ENCODE measurements at places on chromosomes 1 and 21.

GRCh38 chr1:3586986-3587759 lies 24.1 kb downstream of the MEGF6 start:
- no peak for DNase-seq

- DNase-seq = peak; percentile 82
These were observed 9.8 kb downstream of the COL8A2 start for GRCh38 chr1:36115200-36115669.

DNA sequence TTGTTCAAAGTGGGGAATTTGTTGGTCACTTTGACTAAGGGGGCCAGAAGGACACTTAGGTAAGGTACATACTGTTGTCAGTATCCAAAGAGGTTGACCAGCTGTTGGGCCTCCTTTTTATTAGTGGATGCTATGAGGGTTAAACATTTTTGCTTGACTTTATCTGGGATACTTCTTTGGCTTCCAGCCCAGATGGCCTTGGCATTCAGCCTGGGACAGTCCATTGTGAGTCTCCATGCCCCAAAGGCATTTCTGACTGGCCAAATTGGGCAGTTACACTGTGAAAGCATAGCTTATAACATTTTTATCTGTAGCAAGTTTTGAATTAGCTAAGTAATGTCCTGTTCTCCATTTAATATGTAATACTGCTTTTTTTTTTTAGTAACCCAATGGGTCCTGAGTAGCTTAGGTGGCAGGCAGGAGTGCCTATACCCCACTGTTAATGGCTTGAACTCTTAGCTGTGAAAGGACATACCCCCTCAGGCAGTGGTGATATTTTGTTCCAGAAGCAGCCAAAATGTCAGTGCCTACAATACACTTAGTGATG lies 35.4 kb upstream of the CD1D start:
- DNase-seq = peak; percentile 92

- no peak for DNase-seq
These were observed 298.7 kb downstream of the TM2D1 start for GRCh38 chr1:61426254-61426653.

DNA sequence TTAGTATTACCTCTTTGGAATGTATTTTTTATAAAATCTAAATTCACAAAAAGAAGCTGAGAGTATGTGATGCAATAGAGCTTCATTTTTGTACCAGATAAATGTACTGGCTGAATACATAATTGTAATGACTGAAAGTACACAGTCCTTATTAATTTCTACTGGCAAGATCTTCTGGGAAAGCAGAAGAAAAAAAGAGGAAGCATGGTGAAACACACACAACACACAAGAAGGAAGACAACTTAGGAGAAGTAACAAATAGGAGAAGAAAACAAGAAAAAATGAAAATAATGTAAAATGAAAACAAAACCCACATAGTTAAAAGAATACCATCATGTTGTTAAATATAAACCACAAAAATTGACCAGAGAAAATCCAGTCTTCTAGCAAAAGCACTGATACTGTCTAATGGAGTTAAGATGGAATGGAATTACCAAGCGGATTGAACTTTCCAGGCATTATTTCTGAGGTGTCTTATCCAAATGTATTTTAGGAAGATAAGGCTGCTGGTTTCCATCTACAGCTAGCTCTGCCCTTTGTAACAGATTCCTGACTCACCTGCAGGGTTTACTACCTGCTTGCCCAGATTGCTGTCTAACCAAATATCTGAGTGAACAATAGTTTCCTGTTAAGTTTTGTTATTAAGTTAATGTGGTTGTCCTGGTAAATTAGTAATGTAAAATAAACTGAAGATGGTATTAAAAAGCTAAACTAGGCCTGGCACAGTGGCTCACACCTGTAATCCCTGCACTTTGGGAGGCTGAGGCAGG lies 4.5 kb upstream of the COP1 start:
- DNase-seq = no peak

- DNase-seq = no peak
These were observed 46.0 kb upstream of the CNTN2 start for GRCh38 chr1:204996981-204997380.

- DNase-seq = peak; percentile 88
These were observed 103.3 kb downstream of the CYYR1 start for GRCh38 chr21:26469789-26470188.

- no peak for DNase-seq
These were observed 5.8 kb downstream of the PCNX2 start for GRCh38 chr1:233289676-233290075.

DNA sequence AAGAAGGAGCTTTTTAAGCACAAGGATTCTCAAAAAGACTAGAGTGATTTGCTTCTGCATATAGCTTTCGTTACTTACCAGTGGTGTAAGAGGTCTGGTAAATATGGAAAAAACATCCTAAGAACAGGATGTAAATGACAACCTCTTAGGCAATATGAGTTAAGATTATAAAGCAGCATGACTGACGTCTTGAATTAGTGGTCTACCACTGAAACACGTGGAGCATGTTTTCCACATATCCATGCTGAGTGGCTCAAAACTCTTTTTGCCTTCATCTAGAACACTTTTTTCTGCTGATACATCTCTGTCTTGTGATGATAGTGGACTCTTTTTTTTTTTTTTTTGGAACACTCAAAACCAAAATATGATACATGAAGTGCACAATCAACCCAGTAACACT lies 44.6 kb downstream of the RCAN1 start:
- DNase-seq = no peak
